Gastroesophageal sphincter (tissue), 4 donors: ENCODE measurements at places on chromosomes 6 and 20.

DNA sequence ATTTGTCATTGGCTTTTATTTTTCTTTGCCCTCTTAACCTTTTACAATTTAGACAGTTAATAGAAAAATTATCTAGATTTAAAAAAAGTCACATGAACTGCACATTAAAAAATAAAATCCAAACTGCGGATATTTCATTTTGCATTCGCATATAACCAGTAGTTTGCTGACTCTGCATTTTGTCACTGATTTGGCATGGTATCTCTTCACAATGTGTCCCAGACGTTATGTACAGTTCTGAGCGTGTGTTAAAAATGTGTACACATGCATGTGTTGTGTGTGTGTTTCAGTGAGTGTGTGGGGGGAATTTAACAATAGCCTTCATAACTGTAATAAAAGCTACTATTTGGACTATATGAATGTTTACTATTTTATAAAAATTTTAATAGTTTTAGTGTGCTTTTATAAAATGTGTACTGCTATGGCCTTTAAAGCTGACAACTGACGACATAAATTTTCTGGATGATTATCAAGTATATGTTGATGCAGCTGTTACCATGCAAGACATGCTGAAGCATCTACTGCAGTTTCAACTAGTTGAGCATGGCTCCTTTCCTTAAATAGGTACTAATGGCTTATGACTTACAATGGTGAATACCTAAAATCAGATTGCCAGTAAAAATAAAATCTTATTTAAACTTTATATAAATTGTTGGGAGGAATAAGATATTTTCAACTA is 67.7 kb downstream of the HMGCLL1 start:
- ATAC-seq, result no peak

GRCh38 chr6:64732888-64733287 is 974.1 kb downstream of the EYS start:
- no peak for ATAC-seq

- ATAC-seq, result no peak
Measured at GRCh38 chr6:6820641-6821238, 232.2 kb downstream of the LY86 start.

GRCh38 chr6:21431526-21431925 is 162.0 kb upstream of the SOX4 start:
- no peak for ATAC-seq

DNA sequence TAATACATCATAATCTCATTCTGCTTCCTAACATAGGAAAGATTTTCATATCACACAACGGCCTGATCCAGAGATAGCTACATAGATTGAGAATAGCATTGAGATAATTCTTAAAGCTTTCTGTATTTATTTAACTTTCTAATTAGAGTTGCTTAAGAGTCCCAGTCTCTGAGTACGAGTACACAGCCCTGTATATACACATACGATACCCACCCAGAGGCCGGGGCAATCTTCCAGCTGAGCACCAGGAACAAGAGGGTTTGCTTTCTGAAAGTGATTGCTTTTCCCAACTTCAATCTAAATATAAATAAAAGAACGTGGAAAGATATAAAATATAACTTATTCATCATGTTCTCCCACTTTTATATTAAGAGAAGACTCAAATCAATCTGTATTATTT is 313.8 kb downstream of the COL12A1 start:
- ATAC-seq, result no peak

- no peak for ATAC-seq
Measured at GRCh38 chr20:32205110-32205842, 2.3 kb downstream of the PLAGL2 start.

DNA sequence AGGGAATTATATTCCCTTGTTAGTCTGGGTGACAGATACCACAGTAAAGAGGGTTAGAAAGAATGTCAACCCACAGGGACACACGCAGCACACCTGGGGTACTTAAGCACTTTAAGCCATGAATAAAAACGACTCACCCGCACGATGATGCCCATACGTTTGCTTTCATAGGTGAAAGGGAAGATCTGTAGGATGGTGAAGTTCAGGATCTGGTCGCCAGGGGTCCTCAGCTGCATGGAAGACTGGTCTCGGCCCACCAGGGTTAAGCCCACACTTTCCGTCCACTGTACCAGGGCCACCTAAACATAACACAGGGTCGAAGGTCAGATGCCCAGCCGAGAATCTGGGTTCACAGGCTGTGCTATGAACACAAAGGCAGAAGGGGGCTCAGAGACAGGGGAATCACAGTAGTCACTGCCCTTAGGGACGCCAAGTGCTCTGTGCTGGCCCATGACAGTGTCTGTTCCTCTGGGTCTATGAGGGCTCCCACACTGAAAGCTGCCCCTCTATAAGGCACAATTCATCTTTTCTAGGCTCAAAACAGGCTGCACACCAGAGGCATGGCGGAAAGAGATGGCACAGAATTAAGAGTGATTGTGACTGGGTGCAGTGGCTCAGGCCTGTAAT is 96.8 kb upstream of the NFATC2 start:
- peak; percentile 66 for ATAC-seq

- no peak for ATAC-seq
Measured at GRCh38 chr6:168964138-168964835, 289.4 kb downstream of the THBS2 start.

DNA sequence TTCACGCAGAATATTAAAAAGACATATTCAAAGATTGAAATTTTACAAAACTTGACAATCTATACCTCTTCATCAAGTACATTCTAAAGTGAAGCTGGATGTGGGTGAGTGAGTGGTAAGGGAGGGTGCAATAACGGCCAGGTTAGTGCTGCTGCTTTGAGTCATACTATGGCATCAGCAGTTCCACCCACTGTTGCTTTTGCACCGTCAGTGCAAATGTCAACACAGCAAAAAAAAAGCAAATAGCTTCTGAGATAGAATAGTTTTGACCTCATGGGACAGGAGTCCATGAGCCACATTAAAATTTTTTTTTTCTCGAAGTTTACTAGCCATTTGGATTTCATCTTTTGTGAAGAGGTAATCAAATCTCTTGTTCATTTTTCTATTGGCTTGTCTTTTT is 31.8 kb downstream of the PSMF1 start:
- ATAC-seq, result no peak
